Psoas muscle (tissue), 8 donors: ENCODE measurements at places on chromosomes 3 and 15.

GRCh38 chr15:57463360-57463759 lies 87.1 kb downstream of the CGNL1 start:
- DNase-seq: no peak
- H3K27me3 ChIP-seq: no peaks in the 10 kb centered on the region
- no peaks in the 10 kb centered on the region for H3K4me1 ChIP-seq
- no peak overlapping the region for H3K27ac ChIP-seq
- no peak overlapping the region for H3K4me3 ChIP-seq

DNA sequence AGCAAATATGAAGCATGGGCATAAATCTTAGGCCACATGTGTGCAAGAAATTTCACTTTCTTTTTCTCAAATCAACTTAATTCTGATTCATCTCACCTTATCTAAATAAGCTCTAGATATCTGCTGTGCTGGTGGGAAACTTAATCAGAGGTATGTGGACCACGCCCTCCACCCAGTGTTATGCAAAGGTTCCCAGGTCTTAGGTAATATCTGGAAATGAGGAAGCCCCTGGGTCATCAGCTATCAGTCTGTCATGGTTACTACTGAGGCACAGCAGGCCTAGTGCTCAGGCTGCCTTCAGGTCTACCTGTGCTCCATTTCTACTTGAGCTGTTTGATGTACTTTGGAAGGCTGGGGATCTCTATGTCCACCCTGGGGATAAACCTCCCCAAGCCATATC lies 134.4 kb upstream of the KCNH8 start:
- H3K27ac ChIP-seq: no peak overlapping the region
- H3K27me3 ChIP-seq: no peaks in the 10 kb centered on the region
- no peaks in the 10 kb centered on the region for H3K36me3 ChIP-seq
- no peaks in the 10 kb centered on the region for H3K4me1 ChIP-seq
- no peak overlapping the region for H3K4me3 ChIP-seq
- DNase-seq: no peak

DNA sequence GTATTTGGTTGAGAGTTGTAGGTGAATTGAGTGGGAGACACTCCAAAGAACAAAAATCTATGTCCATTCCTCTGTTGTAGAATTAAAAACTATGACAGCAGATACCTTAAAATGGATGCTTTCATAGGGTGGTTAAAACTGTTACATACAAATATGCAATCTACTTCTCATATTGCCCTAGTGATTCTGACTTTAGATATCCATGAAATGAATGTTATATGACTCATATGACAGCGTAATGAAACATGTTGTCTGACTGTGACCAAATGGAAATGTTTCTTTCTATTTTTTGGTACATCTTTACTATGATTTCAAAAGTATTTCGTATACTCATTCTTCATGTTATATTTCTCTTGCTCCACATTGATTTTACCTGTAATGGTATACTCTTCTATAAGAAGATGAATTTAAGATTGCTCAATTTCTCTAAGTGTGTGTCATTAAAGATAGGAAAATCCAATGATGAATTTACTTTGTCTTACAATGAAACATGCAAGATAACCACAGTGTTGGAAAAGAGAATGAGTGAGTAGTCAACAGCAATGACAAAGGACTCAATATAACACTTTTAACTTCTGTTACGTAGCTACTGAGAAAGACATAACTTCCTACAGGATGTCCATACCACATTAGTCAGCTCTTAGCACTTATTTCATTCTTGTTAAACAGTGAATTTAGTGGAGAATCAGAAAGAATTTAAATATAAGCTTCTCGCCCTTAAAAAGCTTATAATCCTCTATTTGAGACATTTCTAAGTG lies 79.3 kb upstream of the LSAMP start:
- H3K36me3 ChIP-seq: no peaks in the 10 kb centered on the region
- H3K27me3 ChIP-seq: no peaks in the 10 kb centered on the region
- no peak overlapping the region for H3K4me3 ChIP-seq
- H3K4me1 ChIP-seq: no peaks in the 10 kb centered on the region
- no peak overlapping the region for H3K27ac ChIP-seq

GRCh38 chr15:40762919-40763800 lies 708 bp upstream of the GCHFR start:
- H3K36me3 ChIP-seq: no peaks in the 10 kb centered on the region
- peak overlapping the region; percentile 71 for H3K4me3 ChIP-seq
- DNase-seq: peak; percentile 72
- H3K27me3 ChIP-seq: no peaks in the 10 kb centered on the region
- H3K27ac ChIP-seq: peak overlapping the region; percentile 76
- peaks cover 16% of the 10 kb centered on the region for H3K4me1 ChIP-seq

GRCh38 chr3:160822936-160823335 lies 66.9 kb downstream of the PPM1L start:
- H3K4me3 ChIP-seq: no peak overlapping the region
- H3K27ac ChIP-seq: no peak overlapping the region
- no peaks in the 10 kb centered on the region for H3K36me3 ChIP-seq
- no peak for DNase-seq
- peaks cover 49% of the 10 kb centered on the region for H3K4me1 ChIP-seq

GRCh38 chr3:62027796-62028195 lies 345.6 kb downstream of the FEZF2 start:
- no peaks in the 10 kb centered on the region for H3K36me3 ChIP-seq
- DNase-seq: no peak
- no peak overlapping the region for H3K27ac ChIP-seq
- H3K4me3 ChIP-seq: no peak overlapping the region
